COR-L47 (cell line): ENCODE measurements at places on chromosomes 7 and 10.
A peak's percentile ranks its signal among the peaks of the same experiment; 100 is the strongest.

DNA sequence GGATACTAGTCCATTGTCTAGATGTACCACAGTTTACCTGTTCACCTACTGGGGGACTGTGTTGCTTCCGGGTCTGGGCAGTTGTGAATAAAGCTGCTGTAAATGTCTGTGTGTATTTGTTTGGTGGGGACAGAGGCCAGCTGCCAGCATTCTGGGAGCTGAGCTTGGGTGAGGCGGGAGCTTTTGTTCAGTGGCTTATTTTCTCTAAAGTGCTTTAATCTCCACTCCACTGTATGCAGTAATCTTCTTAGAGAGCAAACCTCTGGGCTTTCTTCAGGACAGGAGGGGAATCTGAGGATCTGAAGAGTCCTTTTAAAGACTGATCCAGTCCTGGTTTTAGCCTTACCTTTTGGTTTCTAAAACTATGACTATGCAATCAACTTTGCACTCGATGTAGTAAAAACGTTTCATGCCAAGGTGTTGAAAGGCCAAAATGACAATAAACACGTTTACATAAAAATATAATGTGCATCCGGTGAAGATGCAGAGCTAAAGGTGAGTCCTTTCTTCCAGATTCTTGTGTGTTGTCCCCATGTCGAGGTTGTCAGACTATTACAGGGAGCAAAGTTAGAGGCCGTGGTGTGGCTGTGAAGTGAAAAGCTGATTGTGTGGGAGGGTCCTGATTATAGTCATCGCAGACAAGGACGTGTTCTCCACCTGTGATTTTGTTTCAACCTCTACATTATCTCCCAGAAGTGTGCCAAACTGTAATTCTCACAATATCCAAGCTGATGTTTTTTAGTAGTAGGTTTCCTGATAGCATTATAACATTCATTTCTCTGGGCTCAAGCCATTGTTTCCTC, 279.8 kb downstream of the CAMK1D start:
- peak; percentile 52 for DNase-seq

- DNase-seq = no peak
Observed at GRCh38 chr10:73183667-73184281, 15.9 kb downstream of the FAM149B1 start.

GRCh38 chr10:118412132-118412760, 70.1 kb upstream of the FAM204A start:
- DNase-seq = no peak

DNA sequence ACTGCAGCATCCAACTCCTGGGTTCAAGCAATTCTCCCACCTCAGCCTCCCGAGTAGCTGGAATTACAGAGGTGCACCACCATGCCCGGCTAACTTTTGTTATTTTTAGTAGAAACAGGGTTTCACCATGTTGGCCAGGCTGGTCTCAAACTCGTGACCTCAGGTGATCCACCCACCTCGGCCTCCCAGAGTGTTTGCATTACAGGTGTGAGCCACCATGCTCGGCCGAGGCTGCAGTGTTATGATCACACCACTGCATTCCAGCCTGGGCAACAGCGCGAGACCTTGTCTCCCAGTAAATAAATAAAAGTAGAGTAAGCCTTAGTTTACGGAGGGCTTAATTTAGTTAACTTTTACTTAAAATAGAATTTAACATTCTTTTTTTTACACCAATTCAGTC, 23.7 kb upstream of the IGF2BP3 start:
- DNase-seq = no peak

GRCh38 chr7:64528770-64529169, 34.1 kb downstream of the ZNF680 start:
- no peak for DNase-seq

GRCh38 chr7:27316311-27316710, 73.7 kb downstream of the EVX1 start:
- no peak for DNase-seq
